ENCODE measurements at places on chromosomes 13 and 19. TPM values are rescaled to one million over a fixed set of nuclear protein-coding genes. Genes with fewer than 3 reads are reported as not detected.
A peak's percentile ranks its signal among the peaks of the same experiment; 100 is the strongest.

OSCAR gene
- not detected for total RNA-seq

ZNF578 gene
- total RNA-seq: 0.18 TPM

LILRA6 gene
- not detected for total RNA-seq

ZNF530 gene
- 2.5 TPM for total RNA-seq

C19orf33 gene
- 415 TPM for total RNA-seq

FLT3LG gene
- 0.75 TPM for total RNA-seq

CCDC124 gene
- 53.5 TPM for total RNA-seq

DNA sequence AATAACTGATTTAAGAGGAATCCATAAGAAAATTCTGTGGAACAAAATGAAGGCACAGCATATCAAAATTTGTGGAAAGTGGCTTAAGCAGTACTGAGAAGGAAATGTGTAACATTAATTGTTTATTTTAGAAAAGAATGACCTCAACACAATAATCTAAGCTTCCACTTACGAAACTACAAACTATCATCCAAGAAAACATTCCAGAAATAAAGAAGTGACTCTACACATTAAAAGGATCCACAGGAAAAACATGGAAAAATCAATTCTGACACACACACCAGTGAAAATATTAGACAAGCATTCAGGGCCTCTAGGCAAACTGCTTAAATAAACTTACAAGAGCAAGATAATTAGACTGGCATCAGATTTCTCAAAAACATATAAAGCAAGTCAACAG lies 14.0 kb downstream of the EXOSC8 start:
- H3K4me1 ChIP-seq: no peaks in the 10 kb centered on the region
- no peak overlapping the region for H3K4me3 ChIP-seq
- H3K27ac ChIP-seq: no peak overlapping the region
- no peaks in the 10 kb centered on the region for H3K27me3 ChIP-seq
- peaks cover 28% of the 10 kb centered on the region for H3K36me3 ChIP-seq

DNA sequence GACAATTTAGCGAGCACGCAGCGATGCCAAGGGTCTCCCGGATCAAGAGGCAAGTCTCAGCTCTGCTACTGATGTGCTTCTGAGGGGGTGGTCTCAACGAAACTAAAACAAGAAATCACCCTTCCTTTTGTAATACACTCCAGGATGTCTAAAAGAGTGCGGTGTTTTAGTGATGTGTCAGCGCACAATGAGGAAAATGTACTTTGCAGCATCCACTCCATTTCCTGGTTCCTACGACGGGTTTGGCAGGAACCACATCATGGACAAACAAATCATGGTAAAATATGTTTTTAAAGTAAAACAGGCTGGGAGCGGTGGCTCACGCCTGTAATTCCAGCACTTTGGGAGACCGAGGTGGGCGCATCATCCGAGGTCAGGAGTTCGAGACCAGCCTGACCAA lies 154.0 kb upstream of the TSC22D1 start:
- H3K4me1 ChIP-seq: peaks cover 14% of the 10 kb centered on the region
- H3K4me3 ChIP-seq: no peak overlapping the region
- H3K36me3 ChIP-seq: no peaks in the 10 kb centered on the region
- no peak overlapping the region for H3K27ac ChIP-seq
- DNase-seq: no peak
- no peaks in the 10 kb centered on the region for H3K27me3 ChIP-seq

DNA sequence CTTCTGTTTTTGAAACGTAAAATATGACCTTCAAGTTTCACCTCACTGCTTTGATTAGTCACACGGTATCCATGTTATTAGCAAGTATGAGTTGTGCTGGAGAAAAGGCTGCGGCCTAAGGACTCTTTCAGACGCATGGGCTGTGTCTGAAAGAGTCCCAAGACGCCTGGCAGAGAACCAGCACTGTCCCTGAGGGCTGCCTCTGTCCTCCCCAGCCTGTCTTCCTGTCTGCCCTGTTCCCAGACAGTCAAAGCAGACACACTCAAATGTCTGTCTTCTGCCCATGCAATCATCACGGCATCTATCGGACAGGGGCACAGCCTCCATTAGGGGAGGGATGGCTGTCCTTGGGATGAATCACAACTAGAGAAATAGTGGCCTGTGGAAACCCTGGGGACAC lies 65.5 kb downstream of the DPY19L3 start:
- H3K36me3 ChIP-seq: no peaks in the 10 kb centered on the region
- no peaks in the 10 kb centered on the region for H3K27me3 ChIP-seq
- no peaks in the 10 kb centered on the region for H3K4me1 ChIP-seq
- no peak overlapping the region for H3K4me3 ChIP-seq

GRCh38 chr19:42465827-42466280 lies 23.1 kb upstream of the CXCL17 start:
- no peak for DNase-seq
- no peaks in the 10 kb centered on the region for H3K4me1 ChIP-seq
- H3K36me3 ChIP-seq: no peaks in the 10 kb centered on the region
- no peak overlapping the region for H3K4me3 ChIP-seq
- no peak overlapping the region for H3K27ac ChIP-seq

- H3K27ac ChIP-seq: no peak overlapping the region
- DNase-seq: no peak
- no peaks in the 10 kb centered on the region for H3K27me3 ChIP-seq
- no peaks in the 10 kb centered on the region for H3K36me3 ChIP-seq
Measured at GRCh38 chr13:48818495-48819356, 157.0 kb upstream of the FNDC3A start.

- H3K4me1 ChIP-seq: no peaks in the 10 kb centered on the region
- no peaks in the 10 kb centered on the region for H3K27me3 ChIP-seq
- no peaks in the 10 kb centered on the region for H3K36me3 ChIP-seq
- DNase-seq: no peak
- no peak overlapping the region for H3K27ac ChIP-seq
Measured at GRCh38 chr13:101149735-101150384, 266.4 kb downstream of the NALCN start.

DNA sequence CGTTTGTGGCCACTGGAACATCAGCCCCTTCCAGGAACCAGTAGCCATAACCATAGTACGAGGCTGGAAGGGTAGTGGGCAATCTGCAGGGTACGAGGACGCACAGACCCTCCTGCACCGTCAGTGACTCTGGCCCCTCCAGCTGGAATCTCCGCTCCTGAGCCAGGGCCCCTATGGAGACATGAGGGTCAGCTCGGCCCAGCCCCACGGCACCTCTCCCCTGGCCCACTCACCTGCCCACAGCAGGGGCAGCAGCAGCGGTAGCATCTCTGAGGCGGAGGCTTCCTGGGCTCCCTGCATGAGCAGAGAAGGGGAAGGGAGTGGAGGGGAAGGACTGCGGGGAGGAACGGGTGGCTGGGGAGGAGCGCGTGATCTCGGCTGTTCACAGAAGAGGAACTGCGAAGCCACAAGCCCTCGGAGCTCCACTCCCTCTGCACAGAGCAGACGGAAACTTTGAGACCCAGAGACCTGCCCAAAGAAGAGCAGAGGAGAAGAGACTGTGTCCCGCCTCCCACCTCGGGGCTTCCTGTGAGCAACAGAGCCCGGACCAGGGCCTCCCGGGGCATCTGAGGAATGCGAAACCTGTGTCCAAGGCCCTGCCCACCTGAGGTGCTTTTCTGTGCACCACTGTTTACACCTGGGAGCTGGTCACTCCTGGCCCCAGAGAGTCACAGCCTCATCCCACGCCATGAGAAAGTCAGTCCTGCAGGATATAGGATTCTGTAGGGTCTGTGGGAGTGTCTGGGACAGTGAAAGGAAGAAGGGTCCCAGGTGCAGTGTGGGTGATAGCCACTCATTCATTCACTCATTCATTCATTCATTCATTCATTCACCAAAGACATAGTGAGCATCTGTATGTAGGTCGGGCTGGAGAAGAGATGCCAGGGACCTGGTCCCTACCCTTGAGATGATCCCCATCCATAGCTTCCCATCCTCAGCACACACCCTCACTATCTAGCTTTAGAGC lies at the start of gene SIGLEC6:
SIGLEC6 (minus strand) TSS at position 322 of the 967 bp plus-strand sequence; CDS start at position 300, 22 bp downstream.
- no peaks in the 10 kb centered on the region for H3K4me1 ChIP-seq
- no peaks in the 10 kb centered on the region for H3K36me3 ChIP-seq
- no peak within 1 kb of the TSS for H3K27ac ChIP-seq
- DNase-seq: peak; percentile 32

DNA sequence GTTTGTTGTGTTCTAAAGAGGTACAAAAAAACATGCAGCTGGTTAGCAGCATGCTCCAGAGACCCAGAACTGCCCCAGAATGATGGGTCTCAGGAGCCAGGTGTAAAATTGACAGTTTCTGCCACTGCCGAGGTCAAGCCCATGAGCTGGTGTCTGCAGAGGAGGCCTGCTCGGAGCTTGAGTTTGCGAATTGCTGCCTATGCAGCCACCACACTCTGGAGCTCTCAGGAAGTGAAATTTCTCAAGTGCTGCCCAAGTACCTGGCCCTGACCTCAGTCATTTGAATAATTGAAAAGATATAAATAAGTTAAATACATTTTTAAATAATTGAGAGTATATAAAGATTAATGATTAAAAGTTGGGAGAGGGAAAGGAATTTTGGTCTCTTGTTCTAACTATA lies 66.4 kb downstream of the ZAR1L start:
- H3K4me1 ChIP-seq: no peaks in the 10 kb centered on the region
- no peak for DNase-seq
- H3K4me3 ChIP-seq: no peak overlapping the region
- no peaks in the 10 kb centered on the region for H3K27me3 ChIP-seq

DNA sequence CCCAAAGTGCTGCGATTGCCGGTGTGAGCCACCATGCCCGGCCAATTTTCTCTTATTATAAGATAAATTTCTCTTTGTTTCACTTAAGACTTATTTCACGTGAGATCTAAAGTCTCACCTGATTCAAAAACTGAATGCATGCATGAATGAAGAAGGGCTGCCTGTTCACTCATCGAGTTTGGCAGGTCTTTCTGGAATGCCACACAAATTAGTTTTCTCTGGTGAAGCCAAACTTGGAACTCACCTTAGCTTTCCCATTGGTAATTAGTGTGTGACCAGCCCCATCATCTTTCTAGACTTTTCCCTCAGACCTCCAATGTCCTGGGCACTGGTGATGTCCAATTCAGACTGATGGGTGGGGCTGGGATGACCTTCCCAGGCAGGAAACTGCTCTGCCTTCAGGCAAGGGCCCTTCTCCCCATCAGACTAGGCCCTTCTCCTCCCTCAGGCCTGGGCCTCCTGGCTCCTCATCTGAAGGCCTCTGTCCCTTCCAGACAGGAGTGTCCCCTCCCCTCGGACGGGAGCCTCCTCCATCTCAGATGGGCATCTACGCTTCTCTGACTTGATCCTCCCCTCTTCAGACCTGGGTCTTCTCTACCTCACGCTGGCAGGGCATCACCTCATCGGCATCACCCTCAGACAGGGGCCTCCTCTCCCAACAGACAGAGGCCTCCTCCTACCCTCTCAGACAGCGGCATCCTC lies 14.4 kb downstream of the C3 start:
- H3K4me3 ChIP-seq: no peak overlapping the region
- H3K27me3 ChIP-seq: no peaks in the 10 kb centered on the region
- H3K27ac ChIP-seq: peak overlapping the region; percentile 40
- no peak for DNase-seq
- no peaks in the 10 kb centered on the region for H3K36me3 ChIP-seq
- H3K4me1 ChIP-seq: no peaks in the 10 kb centered on the region

All from esophagus squamous epithelium (tissue), 5 donors.